Nephron progenitor cell (in vitro differentiated cells): ENCODE measurements at places on chromosomes 3 and 15.

GRCh38 chr15:74628949-74629348, 13.3 kb downstream of the CLK3 start:
- no peak for DNase-seq

- DNase-seq: no peak
Measured at GRCh38 chr15:70453238-70453637, 310.1 kb downstream of the UACA start.

GRCh38 chr15:88513195-88513594, 33.3 kb downstream of the DET1 start:
- DNase-seq: no peak

DNA sequence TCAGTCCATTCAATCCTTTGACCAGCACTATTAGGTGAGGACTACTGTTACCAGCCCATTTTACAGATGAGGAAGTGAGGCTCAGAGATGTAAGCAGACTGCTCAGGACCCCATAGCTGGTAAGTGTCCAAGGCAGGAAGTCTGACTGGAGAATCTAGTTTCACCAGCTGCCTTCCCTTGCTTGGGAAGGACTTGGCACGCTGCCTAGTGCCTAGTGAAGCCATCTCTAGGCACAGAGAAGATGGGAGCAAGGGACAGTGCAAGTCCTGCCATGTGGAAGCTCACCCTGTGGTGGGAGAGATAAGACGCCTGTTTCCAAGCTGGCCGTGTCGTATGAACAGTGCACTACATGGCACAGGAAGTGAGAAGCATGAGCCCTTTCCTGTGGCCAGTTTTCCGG, 111.8 kb upstream of the TMC3 start:
- DNase-seq: no peak

DNA sequence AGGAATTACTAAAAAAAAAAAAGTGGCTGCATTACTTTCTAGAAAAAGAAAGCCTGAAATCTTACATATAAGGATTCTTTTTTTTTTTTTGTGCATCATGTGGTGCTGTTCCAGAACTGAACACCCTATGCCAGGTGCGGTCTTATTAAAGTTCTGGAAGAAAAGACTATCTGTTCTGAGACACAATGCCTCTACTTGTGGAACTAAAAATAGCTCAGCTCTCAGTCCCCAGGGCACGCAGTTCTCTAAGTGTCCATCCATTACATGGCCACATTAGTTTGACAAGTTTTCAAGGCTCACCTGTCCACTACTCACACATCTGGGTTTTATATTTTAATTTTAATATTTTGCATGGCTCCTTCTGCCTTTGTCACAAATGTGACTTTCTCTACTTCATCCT, 126.6 kb upstream of the ADAMTS9 start:
- no peak for DNase-seq

GRCh38 chr3:49512781-49513355, 41.4 kb upstream of the BSN start:
- DNase-seq: no peak

- DNase-seq: no peak
Measured at GRCh38 chr15:83794209-83794608, 140.3 kb downstream of the ADAMTSL3 start.

DNA sequence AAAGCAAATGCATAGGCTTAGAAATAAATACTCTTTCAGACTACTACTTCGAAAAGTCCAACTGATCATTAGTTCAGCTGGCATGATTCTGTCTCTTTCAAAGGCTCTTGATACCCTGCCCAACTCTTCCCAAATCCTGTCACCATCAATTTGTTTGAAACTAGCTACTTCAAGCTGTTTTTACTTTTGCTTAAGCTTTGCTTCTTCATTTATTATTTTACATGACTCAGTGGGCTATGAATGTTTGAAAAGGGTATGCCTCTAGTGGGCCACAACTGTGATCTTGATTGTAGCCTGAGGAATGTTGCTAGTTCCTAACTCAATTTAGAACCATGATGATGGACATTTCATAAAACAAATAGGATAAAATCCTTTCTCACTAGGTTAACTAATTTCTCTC, 340.8 kb downstream of the NAALADL2 start:
- no peak for DNase-seq

GRCh38 chr15:45428491-45428890, 50.1 kb upstream of the GATM start:
- DNase-seq: no peak
